ENCODE measurements at places on chromosomes 6 and 20.

DNA sequence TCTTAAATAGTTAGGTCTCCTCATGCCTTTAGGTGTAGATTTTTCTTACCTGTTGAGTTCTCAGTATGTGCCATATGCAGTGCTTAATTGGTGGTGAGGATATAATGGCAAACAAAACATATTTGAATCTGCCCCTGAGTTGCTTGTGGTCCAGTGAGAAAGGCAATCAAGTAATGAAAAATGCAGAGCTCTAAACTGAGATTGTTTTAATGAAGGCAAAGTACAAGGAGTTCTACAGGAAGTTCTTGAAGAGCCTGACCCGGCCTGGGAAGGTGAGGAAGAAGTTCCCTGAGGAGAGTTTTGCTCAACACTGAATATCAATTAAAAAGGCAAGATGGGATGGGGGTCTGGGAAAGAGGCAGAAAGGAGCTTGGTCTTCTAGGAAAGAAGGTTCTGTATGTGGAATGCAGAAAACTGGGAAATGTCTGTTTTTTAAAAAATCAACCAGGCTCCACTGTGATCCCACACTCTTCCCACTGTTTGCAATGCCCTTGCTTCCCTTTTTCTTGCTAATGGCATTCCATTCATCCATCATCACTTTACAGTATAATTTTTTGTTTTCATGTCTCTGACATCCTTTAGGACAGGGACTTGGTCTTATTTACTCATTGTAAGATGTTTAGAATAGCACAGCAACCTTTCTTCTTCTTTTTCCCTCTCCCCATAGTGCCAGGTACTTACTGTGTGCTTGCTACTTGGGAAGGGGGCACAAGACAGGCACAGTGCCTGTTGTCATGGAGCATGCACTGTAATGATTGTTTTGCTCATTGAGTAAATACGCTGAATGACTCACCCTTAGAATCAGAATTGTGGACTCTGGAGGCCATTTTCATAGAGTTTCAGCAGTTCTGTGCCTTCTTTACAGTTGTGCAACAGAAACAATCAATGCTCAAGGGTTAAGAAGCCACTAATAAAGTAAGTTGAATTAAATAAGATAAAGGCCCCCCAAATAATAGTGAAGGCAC is 64.3 kb downstream of the ANKS1A start:
- DNase-seq, result no peak

DNA sequence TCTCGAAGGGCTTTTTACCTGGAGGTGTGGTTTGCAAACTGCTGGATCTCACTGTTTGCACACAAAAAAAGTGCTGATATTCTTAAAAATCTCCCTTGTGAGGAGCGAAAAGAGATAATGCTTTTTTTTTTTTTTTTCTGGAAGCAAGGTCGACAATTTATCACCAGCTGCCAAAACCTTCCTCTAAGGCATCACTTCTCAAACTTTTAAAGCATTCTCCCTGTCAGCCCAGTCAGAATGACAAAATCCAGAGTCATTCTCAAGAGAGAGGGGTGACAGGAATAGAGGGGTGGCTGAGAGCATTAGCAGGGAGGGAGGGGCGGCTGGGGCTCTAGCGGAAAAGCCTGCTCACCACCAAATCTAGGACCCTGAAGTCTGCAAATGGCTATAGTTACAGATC is 137.2 kb upstream of the ARMC2 start:
- peak; percentile 49 for DNase-seq

- DNase-seq, result no peak
These were observed 253.8 kb upstream of the CDYL start for GRCh38 chr6:4522453-4522852.

DNA sequence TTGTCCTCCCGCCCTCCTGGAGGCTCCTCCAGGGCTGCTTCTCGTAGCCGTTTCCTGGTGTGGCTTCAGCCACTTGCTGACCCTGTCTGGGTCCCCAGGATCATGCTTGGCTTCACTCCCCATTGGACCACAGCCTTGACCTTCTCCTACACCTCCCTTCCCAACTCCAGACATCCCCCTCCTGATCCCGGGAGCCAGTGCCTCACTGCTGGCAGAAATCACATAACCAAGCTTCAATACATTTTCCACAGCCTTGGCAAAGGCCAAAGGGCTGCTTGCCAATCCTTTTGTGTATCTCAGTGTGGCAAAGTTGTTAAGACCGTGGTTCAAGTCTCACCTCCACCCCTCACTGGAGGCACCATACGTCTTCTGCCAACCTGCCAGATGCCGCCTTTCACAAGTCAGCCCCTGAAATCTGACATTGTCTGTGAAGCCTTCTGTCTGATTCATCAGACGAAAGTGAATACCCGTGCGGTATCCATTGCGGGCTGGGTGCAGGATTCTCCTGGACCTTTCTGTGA is 60.1 kb downstream of the PHACTR3 start:
- no peak for DNase-seq

Measured in SK-N-DZ (cell line).